ENCODE measurements at places on chromosomes 12 and 14. TPM values are rescaled to one million over a fixed set of nuclear protein-coding genes. Genes with fewer than 3 reads are reported as not detected.
A peak's percentile ranks its signal among the peaks of the same experiment; 100 is the strongest.

DNA sequence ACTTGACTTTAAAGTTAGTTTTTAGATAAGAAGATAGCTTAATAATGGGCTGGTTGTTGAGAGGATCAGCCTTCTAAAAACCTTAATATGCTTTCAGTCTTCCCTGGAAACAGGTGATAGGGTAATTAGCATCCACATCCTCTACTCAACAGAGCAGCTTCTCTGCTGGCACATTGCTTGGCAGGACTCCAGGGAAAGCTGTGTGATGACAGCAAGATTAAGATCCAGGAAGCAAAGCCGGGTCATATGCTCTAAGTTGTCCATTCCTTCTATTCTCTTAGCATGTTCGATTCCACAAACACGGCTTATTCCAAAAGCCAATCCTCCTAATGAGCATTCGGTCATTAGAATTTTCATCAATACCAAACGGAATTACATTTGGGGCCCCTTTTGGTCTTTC is 87.0 kb downstream of the HMGA2 start:
- no peak overlapping the region for H3K4me3 ChIP-seq
- peaks cover 2% of the 10 kb centered on the region for H3K27me3 ChIP-seq
- H3K36me3 ChIP-seq: no peaks in the 10 kb centered on the region

- H3K27me3 ChIP-seq: no peaks in the 10 kb centered on the region
- H3K4me3 ChIP-seq: no peak overlapping the region
- no peak for DNase-seq
- H3K27ac ChIP-seq: no peak overlapping the region
- H3K4me1 ChIP-seq: no peaks in the 10 kb centered on the region
Measured at GRCh38 chr12:72330301-72330700, 58.1 kb downstream of the TRHDE start.

- no peaks in the 10 kb centered on the region for H3K4me1 ChIP-seq
- no peak for DNase-seq
- H3K27ac ChIP-seq: no peak overlapping the region
- H3K4me3 ChIP-seq: no peak overlapping the region
- no peaks in the 10 kb centered on the region for H3K27me3 ChIP-seq
- no peaks in the 10 kb centered on the region for H3K36me3 ChIP-seq
Measured at GRCh38 chr14:72880820-72881219, 13.1 kb downstream of the DPF3 start.

DNA sequence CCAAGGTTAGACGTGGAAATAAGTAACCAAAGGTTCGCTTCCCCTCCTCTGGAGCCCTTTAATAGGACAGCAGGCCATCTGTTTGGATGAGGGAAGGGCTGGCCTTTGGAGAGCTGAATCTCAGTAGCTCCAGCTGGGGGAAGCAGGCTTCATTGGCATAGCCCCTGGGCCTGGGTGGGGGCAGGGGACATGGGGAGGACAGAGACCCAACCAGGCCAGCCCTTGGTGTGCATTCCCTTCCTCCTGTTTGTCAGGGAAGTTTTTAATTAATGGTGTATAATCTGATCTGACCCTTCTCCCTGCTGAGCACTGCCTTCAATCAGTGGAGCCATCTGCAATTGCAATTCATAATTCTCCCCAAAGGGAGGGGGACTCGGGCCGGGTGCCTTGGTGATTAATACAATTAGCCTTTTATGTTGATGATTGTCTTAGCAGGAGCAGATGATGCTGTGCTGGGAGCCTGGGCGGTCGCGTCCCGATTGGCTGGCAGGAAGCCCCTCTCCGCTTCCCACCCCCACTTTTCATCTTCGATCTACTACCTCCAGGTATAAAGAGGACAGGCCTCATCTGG is 6.4 kb downstream of the AQP6 start:
- DNase-seq: no peak
- H3K36me3 ChIP-seq: no peaks in the 10 kb centered on the region
- H3K4me1 ChIP-seq: no peaks in the 10 kb centered on the region
- no peak overlapping the region for H3K4me3 ChIP-seq
- H3K27ac ChIP-seq: no peak overlapping the region

DNA sequence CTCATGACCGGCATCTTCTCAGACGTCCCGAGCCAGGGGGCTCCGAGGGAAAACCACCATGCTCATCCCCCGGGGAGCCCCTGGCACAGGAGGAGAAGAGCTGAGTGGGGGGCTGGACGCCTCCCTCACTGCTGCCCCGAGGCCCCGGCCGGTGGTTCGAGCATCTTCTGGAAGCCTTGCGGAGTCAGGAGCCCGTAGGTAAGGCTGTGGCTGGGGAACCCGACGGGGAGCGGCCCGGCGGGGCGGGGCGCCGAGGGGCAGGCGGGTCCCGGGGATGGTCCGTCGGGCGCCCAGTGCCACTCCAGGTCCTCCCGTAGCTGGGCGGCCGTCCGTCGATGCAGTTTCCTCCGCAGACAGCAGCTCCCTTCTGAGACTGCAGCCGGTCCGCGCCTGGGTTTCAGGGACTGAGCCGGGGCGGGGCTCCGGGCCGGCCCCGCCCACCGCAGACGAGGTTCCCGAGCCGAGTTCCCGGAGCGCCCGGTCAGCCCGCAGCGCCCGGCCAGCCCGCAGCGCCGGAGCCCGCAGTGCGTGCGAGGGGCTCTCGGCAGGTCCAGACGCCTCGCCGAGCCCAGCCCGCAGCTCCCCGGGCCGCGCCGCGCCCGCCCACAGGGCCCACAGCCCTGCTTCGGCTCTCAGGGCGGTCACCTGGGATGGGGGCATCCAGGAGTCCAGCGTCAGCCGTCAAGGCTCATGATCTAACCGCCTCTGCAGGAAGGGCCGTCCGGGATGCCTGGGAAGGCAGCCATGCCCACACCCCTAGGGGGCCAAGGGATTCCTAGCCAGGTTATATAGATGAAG is at the start of gene PGF:
TSS of gene PGF (minus strand) at position 369 of the 798 bp plus-strand sequence. CDS start at position 14, 355 bp downstream.
- peak; percentile 27 for DNase-seq
- H3K4me3 ChIP-seq: no peak within 1 kb of the TSS
- no peaks in the 10 kb centered on the region for H3K27me3 ChIP-seq
- H3K36me3 ChIP-seq: no peaks in the 10 kb centered on the region
- H3K4me1 ChIP-seq: peaks cover 11% of the 10 kb centered on the region

GRCh38 chr14:29925736-29926135 is 1.9 kb downstream of the PRKD1 start:
- no peaks in the 10 kb centered on the region for H3K36me3 ChIP-seq
- no peak overlapping the region for H3K27ac ChIP-seq
- no peak for DNase-seq
- no peak overlapping the region for H3K4me3 ChIP-seq
- peaks cover 5% of the 10 kb centered on the region for H3K27me3 ChIP-seq
- H3K4me1 ChIP-seq: no peaks in the 10 kb centered on the region

DNA sequence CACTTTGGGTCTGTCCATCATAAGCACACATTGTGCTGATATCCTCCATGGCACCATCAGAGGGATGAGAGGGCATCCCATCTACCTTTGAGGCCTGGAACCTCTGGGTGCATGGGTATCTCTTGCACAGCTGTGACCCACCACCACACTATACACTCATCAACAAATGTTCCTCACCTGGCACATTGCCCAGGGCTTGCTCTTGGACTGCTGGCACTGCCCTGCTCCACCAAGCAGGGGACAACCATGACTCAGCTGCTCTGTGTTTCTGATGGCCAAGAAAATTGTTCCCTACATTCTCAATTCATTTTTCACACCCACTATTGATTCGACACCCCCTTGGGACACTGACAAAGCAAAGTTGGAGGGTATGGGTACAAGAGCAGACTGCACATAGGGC is 155.5 kb downstream of the PTPRO start:
- no peak overlapping the region for H3K4me3 ChIP-seq
- no peak for DNase-seq
- H3K36me3 ChIP-seq: no peaks in the 10 kb centered on the region

DNA sequence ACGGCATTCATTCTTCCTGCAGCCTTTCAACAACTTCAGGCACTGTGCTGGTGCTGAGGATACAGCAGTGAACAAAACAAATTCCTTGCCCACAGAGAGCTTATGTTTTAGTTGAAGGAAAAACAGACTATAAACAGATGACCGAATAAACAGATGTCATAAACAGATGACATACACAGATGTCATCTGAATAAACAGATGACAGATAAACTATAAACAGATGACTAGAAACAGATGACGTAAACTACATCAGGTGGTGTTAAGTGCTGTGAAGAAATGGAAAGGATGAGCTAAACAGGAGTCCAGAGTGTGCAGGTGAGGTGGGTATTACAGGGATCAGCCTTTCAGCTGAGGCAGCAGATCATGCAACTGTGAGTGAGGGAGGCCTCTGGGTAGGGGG is 80.9 kb downstream of the FAR2 start:
- no peaks in the 10 kb centered on the region for H3K27me3 ChIP-seq
- no peak overlapping the region for H3K4me3 ChIP-seq
- no peaks in the 10 kb centered on the region for H3K4me1 ChIP-seq
- DNase-seq: no peak

DNA sequence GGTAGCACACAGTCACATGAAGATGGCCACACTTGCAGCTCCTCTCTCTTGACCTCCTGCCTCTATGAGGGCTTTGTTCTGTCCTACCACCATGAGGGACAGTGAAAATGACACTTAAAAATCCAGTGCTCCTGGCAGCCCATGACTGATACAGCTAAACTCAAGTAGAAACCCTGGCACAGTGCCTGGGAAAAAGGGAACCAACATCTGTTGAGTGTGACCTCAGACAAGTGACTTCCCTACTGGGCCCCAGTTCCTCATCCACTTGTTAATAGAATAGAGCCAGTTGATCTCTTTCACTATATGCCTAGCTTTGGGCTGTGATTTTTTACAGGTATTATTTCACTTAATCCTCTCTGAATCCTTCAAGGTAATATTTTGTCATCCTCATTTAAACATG is 4.8 kb downstream of the GUCY2C start:
- no peak overlapping the region for H3K4me3 ChIP-seq
- peaks cover 2% of the 10 kb centered on the region for H3K27me3 ChIP-seq
- no peaks in the 10 kb centered on the region for H3K4me1 ChIP-seq
- no peak overlapping the region for H3K27ac ChIP-seq

- H3K27me3 ChIP-seq: no peaks in the 10 kb centered on the region
- H3K27ac ChIP-seq: no peak overlapping the region
- no peak overlapping the region for H3K4me3 ChIP-seq
Measured at GRCh38 chr12:91889059-91889458, 256.6 kb downstream of the BTG1 start.

GRCh38 chr12:108530161-108530560 is 15.1 kb downstream of the FICD start:
- peaks cover 97% of the 10 kb centered on the region for H3K36me3 ChIP-seq
- no peak overlapping the region for H3K27ac ChIP-seq
- H3K4me1 ChIP-seq: no peaks in the 10 kb centered on the region
- DNase-seq: no peak
- no peak overlapping the region for H3K4me3 ChIP-seq
- no peaks in the 10 kb centered on the region for H3K27me3 ChIP-seq

GRCh38 chr12:48977290-48978281 is 536 bp upstream of the WNT1 start:
- peaks cover 55% of the 10 kb centered on the region for H3K4me1 ChIP-seq
- H3K27ac ChIP-seq: no peak overlapping the region
- no peaks in the 10 kb centered on the region for H3K36me3 ChIP-seq
- peak; percentile 69 for DNase-seq
- peak overlapping the region; percentile 28 for H3K4me3 ChIP-seq

DNA sequence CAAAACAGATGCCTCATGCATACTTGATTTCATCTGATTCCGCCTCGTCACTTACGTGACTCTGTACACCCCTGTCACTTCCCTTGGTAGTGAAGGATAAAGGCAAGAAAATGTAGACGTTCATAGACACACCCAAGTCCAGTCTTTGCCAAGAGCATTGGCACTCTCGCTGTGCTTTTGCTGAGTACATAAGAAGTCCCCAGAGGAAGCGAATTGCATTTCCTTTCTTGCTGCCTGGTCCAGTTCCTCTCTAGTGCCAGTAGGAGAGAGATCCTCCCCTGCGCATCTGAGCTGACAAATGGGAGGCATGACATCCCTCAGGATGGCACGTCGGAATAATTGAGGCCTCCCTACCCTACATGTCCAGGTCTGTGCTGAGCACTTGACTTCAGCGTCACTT is 21.3 kb upstream of the RIN3 start:
- H3K27ac ChIP-seq: no peak overlapping the region
- no peak for DNase-seq
- no peaks in the 10 kb centered on the region for H3K4me1 ChIP-seq
- H3K27me3 ChIP-seq: no peaks in the 10 kb centered on the region
- H3K36me3 ChIP-seq: no peaks in the 10 kb centered on the region

DNA sequence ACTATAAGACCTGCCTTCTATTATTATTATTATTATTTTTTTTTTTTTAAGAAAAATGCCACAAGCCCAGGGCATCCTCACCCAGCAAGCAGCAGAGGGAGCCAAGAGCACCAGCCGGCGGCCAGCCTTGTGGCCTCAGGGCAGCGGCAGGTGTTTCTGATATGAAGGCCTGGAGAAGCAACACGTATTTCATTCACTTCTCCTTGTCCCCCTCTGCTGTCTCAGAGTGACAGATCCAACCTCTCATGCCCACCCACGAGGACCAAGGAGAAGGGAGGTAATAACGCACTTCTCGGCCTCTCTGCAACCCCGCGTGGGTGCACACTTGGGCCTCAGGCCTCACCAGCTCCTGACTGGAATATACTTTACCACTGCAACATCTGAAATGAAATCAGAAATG is 25.4 kb downstream of the CDC42BPB start:
- no peak overlapping the region for H3K27ac ChIP-seq
- H3K36me3 ChIP-seq: no peaks in the 10 kb centered on the region
- no peak overlapping the region for H3K4me3 ChIP-seq
- no peaks in the 10 kb centered on the region for H3K4me1 ChIP-seq
- no peaks in the 10 kb centered on the region for H3K27me3 ChIP-seq

DNA sequence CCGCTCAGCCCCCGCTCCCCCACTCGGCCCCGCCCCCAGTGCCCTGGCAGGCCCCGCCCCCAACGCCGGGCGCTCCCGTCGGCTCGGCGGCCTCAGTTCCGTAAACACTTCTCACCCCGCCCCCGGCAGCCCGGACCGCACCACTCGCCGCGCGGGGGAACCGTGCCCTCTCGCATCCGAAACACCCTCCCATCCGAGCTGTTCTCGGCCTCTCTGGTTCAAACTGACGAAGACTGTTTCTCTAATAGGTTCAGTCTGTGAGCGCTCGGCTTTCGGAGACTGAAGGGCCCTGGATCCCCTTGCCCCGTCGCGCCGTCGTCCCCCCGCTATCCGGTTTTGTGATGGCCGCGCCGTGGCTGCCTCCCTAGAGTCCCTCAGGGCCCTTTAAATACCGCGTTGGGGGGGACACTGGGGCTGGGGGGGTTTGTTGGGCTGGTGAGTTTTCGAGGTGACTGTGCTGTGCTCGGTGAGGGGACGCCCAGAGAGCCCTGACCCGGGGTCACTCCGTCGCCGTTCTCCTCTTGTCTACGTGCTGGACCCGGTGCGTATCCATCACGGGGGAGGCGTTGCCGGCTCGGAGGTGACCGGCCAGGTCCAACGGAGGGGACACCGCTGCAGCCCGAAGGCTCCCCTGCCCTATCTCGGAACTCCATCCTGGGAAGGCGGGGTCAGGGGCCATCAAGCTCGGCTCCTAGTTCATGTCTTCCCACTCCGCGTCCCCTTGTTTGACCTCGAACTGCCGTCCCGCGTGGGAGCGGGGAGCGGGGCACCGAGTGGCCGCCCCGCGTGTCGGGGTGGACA is at the start of gene TCP11L2:
TSS of gene TCP11L2 (plus strand) at position 333 of the 801 bp plus-strand sequence. CDS start 8,343 bp downstream, outside the sequence.
- peak within 1 kb of the TSS; percentile 99 for H3K27ac ChIP-seq
- no peaks in the 10 kb centered on the region for H3K27me3 ChIP-seq
- DNase-seq: peak; percentile 92
- H3K36me3 ChIP-seq: peaks cover 6% of the 10 kb centered on the region

GRCh38 chr14:102764220-102764671 is 13.0 kb upstream of the TRAF3 start:
- no peak overlapping the region for H3K27ac ChIP-seq
- DNase-seq: no peak
- no peaks in the 10 kb centered on the region for H3K27me3 ChIP-seq
- H3K4me3 ChIP-seq: no peak overlapping the region

IFT81 gene
- 0.91 TPM for total RNA-seq

ADAM20 gene
- 0.72 TPM for total RNA-seq

JPH4 gene
- total RNA-seq: not detected

NEUROD4 gene
- not detected for total RNA-seq

LRRC10 gene
- not detected for total RNA-seq

CBLN3 gene
- total RNA-seq: 3.2 TPM

IL22 gene
- not detected for total RNA-seq

CCDC88C gene
- 466 TPM for total RNA-seq

All from CD4-positive, CD25-positive, alpha-beta regulatory T cell (primary cell).